Suprapubic skin (tissue), 4 donors: ENCODE measurements at places on chromosomes 4 and X. TPM values are rescaled to one million over a fixed set of nuclear protein-coding genes. Genes with fewer than 3 reads are reported as not detected.

Gene RAB40A
- total RNA-seq, result 0.31 TPM

DNA sequence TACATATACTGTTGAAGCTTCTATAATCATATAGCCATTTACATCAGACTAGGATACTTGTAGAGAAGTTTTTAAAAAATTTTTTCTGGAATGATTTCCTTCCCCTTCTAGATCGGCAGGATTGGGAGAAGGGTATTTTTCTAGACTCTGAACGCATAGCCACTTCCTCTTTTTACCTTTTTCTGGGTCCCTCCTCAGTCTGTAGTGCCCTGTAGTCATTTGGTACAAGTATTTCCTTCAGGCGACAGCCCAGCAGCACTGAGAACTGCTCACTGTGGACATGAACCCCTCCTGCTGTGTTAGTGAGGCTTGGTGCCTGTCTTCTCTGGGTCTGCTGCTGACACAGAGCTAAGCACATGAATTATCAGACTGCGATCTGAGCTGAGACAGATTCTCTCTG is 255.4 kb downstream of the ARHGAP10 start:
- no peak for DNase-seq

DNA sequence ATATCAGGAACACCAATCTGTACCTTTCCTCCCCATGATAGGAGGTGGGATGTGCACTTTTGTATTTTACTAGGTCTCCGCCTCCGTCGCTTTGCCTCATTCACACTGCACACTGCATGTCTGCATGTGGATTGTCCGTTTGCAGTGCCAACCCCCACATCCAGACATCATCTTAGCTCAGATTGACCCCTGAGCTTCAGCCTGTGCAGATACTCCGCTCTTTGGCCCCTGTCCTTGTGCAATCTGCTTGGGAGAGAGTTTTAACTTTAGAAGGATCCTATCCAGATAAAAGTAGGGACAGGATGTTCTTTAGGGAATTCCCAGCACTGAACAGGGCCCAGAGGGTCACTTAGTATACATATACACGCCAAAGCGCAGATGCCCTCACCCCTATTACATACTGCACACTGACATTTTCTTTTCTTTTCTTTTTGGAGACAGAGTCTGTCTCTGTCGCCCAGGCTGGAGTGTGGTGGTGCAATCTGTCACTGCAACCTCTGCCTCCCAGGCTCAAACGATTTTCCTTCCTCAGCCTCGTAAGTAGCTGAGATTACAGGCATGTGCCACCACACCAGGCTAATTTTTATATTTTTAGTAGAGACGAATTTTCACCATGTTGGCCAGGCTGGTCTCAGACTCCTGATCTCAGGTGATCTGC is 43.3 kb upstream of the FBXW7 start:
- DNase-seq, result no peak

GRCh38 chr4:33323393-33323792 is 2603.2 kb downstream of the PCDH7 start:
- DNase-seq, result no peak

DNA sequence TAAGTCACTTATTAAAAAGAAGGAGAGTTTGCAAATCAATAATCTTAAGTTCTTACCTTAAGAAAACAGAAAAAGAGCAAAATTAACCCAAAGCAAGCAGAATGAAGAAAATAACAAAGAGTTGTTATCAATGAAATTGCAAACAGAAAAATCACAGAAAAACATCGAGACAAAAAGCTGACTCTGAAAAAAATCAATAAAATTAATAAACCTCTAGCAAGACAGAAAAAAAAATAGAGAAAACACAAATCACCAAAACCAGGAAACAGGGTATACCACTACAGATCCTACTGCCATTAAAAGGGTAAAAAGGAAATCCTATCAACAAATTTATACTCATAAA is 17.3 kb upstream of the RBM41 start:
- no peak for DNase-seq

DNA sequence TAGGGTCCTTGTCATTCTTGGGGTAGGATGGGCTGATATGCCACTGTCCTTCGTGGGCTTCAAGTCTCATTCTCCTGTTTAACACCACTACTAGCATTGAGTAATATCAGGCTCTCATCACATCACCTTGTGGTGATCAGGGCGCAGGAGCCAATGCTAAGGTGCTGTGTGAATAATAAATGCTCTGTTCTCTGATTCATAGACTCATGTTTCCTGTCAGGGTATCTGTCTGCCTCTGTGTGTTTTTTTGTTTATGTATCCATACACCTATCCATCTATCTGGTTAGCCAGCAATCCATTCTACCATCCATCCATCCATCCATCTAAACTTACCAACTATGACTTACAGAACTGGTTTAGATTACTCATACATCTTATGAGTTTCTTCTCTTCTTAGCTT is 525.1 kb upstream of the ATOH1 start:
- no peak for DNase-seq
